Kidney epithelial cell (primary cell): ENCODE measurements at places on chromosomes 2 and 18.

GRCh38 chr18:8005870-8006569 lies 438.9 kb downstream of the PTPRM start:
- DNase-seq, result no peak

DNA sequence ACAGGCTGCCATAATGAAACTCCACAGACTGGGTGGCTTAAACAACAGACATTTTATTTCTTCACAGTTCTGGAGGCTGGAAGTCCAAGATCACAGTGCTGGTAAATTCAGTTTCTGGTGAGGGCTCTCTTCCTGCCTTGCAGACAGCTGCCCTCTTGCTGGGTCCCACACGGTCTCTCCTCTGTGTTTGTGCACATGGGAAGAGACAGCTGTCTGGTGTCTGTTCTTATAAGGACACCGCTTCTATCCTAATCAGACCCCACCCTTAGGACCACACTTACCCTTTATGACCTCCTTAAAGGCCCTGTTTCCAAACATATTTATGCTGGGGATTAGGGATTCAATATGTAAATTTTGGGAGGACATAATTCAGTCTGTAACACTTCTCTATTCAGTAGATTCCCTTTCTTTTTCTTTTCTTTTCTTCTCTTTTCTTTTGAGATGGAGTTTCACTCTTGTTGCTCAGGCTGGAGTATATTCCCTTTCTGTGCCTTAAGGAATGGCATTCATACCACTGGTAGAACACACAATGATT lies 18.9 kb downstream of the CTIF start:
- DNase-seq, result no peak

- DNase-seq, result no peak
Observed at GRCh38 chr2:181962142-181962541, 23.5 kb upstream of the PPP1R1C start.

- DNase-seq, result no peak
Observed at GRCh38 chr2:182610231-182610630, 105.8 kb upstream of the DNAJC10 start.

DNA sequence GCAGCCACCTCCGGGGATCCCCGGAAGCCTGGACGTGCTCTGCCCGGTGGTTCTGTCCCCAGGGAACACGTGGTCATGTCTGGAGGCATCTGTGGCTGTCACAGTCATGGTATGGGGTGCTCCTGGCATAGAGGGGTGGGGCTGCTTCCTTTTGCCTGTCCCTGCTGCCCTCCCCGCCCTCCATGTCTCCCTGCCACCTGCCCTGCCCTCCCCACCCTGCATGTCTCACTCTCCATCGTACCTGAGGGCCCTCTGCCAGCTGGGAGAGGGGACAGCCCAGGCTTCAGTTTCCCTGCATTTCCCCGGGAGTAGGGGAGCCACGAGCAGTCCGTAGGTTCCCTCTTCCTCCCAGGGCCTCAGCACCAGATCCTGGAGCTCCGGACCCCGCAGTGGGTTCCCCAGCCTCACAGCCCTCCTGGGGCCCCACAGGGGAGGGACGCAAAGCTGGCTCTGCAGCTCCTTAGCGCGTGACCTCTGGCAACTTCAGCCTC lies 90.0 kb upstream of the CTDP1 start:
- DNase-seq, result no peak

- DNase-seq, result no peak
Observed at GRCh38 chr18:57084331-57085271, 62.3 kb upstream of the BOD1L2 start.

- DNase-seq, result no peak
Observed at GRCh38 chr2:118222672-118223421, 134.6 kb downstream of the INSIG2 start.

GRCh38 chr18:51651761-51652160 lies 454.3 kb upstream of the MEX3C start:
- DNase-seq, result no peak

GRCh38 chr2:128196471-128196931 lies 105.5 kb downstream of the UGGT1 start:
- DNase-seq, result no peak

DNA sequence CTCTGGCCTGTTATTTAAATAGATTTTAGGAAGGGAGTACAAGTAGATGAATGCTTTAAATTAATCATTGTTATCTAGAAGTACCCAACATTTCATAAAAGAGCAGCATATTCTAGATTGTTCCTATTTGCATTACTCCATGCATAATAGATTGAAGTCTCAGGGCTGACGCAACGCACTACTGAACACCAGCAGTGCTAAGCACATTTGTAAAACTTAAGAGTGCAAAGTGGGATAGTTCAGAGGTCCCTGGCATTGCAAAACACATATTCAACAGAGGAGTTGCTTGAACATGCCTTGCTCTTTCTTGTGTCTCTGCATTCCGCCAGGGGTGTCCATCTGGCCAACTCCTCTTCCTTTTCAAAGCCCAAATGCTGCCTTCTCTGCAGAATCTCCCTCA lies 22.3 kb downstream of the CDKL4 start:
- no peak for DNase-seq

- no peak for DNase-seq
Observed at GRCh38 chr2:20677301-20678085, 10.5 kb downstream of the GDF7 start.

- DNase-seq, result no peak
Observed at GRCh38 chr2:71603851-71604725, 150.7 kb downstream of the DYSF start.

- no peak for DNase-seq
Observed at GRCh38 chr2:191126386-191127085, 24.3 kb downstream of the STAT4 start.

GRCh38 chr2:1838426-1838825 lies 94.1 kb upstream of the PXDN start:
- no peak for DNase-seq

DNA sequence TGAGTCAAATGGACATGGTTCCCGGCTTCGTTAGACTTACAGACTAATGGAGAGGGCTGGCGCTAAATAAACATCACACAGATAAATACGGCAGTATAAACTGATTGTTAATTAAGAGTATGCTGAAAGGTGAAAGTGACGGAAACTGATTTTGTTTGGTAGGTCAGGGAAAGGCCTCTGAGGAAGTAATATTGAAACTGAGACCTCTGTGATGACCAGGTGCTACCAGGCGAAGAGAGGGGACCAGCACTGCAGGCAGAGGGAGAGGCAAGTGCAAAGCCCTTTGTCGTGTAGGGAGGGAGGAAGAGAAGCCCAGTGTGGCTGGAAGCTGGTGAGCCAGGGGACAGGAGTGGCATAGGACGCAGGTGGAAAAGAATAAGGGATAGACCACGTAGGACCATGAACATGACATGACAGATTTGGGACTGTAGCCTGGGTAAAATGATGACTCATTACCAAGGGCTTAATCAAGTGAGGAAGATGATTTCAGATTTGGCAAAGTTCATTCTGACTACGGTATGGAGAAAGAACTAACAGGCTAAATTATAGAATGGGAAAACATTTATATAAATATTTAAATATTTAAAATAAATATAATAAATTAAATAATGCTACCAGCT lies 433.1 kb downstream of the NCKAP5 start:
- DNase-seq, result no peak

- DNase-seq, result peak; percentile 7
Observed at GRCh38 chr18:74896390-74896991, 298.8 kb downstream of the ZNF407 start.
